ENCODE measurements at places on chromosomes 5 and 9. TPM values are rescaled to one million over a fixed set of nuclear protein-coding genes. Genes with fewer than 3 reads are reported as not detected.

CD72 gene
- not detected for total RNA-seq

FBXL7 gene
- 32.2 TPM for total RNA-seq

POU5F2 gene
- 1.2 TPM for total RNA-seq

CRB2 gene
- not detected for total RNA-seq

CNTFR gene
- not detected for total RNA-seq

HAVCR2 gene
- 0.42 TPM for total RNA-seq

CCNB1 gene
- 211 TPM for total RNA-seq

ISOC1 gene
- total RNA-seq: 20.7 TPM

SOHLH1 gene
- total RNA-seq: not detected

STPG3 gene
- total RNA-seq: not detected

DRD1 gene
- total RNA-seq: not detected

KCNT1 gene
- not detected for total RNA-seq

MARCOL gene
- total RNA-seq: not detected

CCDC127 gene
- total RNA-seq: 5.3 TPM

ANKRD20A1 gene
- total RNA-seq: 2.5 TPM

IL5 gene
- total RNA-seq: not detected

PCDHGC4 gene
- total RNA-seq: 0.90 TPM

JAKMIP2 gene
- total RNA-seq: not detected

NTRK2 gene
- total RNA-seq: 0.05 TPM

DAPK1 gene
- 119 TPM for total RNA-seq

PCDHGB3 gene
- 1.7 TPM for total RNA-seq

PRRC1 gene
- total RNA-seq: 72.7 TPM

KIF2A gene
- 57.7 TPM for total RNA-seq

TLX3 gene
- not detected for total RNA-seq

SCGB3A1 gene
- total RNA-seq: not detected

PLAC8L1 gene
- total RNA-seq: 0.80 TPM

PCDHGB6 gene
- 4.8 TPM for total RNA-seq

ADAMTS2 gene
- total RNA-seq: not detected

QRFP gene
- total RNA-seq: not detected

TMC1 gene
- 1.5 TPM for total RNA-seq

GPR21 gene
- total RNA-seq: 2.4 TPM

MATR3 gene
- total RNA-seq: 164 TPM

LHX3 gene
- not detected for total RNA-seq

ARL10 gene
- 16.5 TPM for total RNA-seq

DPP7 gene
- 118 TPM for total RNA-seq

GRXCR2 gene
- not detected for total RNA-seq

AQP3 gene
- 0.93 TPM for total RNA-seq

ACOT12 gene
- total RNA-seq: not detected

SVEP1 gene
- total RNA-seq: 0.29 TPM

MEF2C gene
- total RNA-seq: 58.3 TPM
